ENCODE measurements at places on chromosomes 1 and 21.

GRCh38 chr1:29677028-29678024 is 441.0 kb downstream of the PTPRU start:
- DNase-seq = no peak

DNA sequence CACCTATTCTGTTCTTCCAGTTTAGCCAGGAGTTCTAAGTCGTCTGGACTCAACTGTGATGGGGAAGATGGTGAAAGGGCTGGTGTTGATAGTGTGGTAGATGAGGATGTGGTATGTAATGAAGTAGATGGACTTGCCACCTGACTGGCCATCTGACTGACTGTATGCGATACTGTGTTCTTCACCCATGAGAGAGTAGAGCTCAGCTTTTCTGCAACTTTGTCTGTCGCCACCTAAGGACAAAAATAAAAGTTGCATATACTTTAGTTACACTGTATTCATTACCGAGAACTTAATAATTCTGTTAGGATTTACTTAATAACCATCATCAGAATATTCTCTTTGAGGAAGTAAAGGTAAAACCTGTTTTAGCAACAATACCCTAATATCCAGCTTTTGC is 48.5 kb downstream of the EVI5 start:
- DNase-seq = no peak

- no peak for DNase-seq
These were observed 318.4 kb downstream of the RPS6KC1 start for GRCh38 chr1:213369465-213369864.

DNA sequence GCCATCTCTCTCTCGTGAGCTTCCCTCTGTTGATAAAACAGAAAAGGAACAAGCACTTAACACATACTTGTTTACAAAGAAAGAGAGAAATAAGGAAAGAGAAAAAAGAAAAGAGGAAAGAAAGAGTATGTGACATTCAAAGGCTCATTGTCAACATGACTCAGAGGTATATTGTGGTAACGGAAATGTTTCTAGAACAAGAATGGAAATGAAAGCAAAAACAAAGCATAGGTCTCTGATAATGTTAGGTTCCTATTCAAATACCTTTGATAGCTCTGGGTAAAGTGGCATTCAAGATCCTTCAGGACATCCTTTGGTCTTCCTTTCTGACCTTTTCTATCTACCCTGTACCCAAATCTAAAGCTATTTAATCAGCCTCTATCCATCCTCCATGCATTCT is 67.4 kb upstream of the DMRTA2 start:
- no peak for DNase-seq

- no peak for DNase-seq
These were observed 62.8 kb upstream of the UBE2U start for GRCh38 chr1:64140596-64140995.
